ENCODE measurements at places on chromosomes 7 and 10.

DNA sequence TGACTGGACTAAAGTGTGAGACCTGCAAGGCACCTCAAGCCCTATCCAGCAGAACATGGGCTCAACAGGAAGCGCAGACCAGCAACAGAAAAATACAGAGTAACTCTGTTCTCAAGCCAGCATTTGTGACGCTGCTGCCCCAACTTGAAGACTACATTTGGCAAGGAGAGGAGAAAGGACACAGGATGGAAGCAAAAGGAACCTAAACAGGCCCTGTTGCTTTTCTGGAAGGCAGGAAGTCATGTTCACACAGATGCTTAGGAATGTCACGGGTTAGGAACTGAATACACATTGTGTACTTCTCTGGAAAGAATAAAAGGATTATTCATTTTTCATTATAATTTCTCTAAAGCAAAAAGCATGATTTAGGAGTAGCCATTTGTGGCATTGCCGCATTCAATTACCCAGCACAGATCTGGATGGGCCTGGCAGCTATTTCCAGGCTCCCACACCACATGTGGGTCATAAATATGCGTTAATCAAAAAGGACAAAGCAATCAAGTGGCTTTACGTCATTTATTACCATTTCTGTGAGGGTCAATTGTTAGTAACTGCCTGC lies 19.8 kb upstream of the TOMM7 start:
- DNase-seq, result no peak

GRCh38 chr10:122515588-122516231 lies 44.8 kb upstream of the DMBT1 start:
- DNase-seq, result no peak

- no peak for DNase-seq
Observed at GRCh38 chr10:27253576-27253975, 13.0 kb upstream of the ACBD5 start.

DNA sequence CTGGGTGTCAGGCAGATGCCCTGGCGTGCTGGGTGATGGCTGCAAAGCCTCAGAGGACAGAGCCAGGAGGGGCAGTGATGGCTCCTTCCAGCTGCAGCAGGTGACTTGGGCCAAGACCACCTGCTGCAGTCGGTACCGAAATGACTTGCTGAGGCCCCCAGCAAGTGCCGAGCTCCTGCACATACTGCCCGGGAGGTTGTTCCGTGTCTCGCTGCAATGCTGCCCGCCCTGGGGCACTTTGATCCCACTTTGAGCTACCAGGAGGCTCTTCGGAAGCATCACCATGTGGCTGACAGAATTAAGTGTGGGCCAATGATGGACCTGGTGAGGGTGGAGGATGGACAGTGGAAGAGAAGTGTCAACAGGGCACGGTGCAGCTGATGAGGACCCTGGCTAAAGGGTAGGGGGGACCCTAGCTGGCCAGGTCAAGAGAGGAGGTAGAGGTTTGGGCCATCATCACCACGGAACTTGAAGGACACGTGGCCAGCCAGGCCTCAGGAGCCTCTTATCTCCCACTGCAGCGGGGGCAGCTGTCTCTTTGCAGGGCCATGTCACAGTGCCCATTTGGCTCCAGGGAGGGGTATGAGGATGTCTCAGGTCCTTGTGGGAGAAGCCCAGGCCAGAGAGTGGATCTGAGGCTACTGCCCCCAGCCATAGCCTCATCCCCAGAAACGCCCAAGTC lies 51.1 kb upstream of the NANOS1 start:
- DNase-seq, result no peak

GRCh38 chr10:44335330-44336021 lies 49.4 kb downstream of the CXCL12 start:
- DNase-seq, result no peak

DNA sequence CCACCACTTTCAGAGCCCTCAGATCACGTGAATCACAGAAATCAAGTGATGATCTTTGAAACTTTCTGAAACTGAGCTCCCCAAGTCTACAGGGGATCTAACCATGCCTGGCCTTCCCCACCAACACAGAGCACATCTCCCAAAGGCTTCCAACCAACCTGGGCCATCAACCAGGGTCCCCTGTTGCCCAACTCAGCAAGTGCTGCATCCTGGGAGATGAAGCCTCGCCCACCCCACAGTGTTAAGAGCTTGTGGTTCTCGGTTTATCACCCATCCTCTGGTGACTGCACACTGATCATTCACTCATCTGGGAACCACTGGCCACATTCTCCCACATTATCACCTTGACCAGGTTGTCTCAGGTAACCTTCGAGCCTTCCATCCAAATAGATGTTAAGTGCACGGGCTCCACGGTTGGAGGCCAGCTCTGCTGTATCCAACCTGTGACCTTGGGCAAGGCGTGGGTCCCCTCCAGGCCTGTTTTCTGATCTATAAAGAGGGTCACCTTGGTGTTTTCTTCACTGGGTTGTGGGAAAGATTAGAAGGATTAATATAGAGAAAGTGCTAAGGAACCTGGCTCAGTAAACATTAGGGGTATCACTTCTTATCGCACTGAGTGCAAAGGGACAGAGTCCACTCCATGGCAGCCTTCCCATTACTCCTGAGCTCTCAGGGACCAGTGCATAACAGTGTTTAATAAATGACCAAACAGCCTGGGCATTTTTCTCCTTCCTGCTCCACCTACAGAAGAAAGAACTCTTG lies 3.6 kb downstream of the ZNF488 start:
- DNase-seq, result no peak

- no peak for DNase-seq
Observed at GRCh38 chr7:47636081-47636432, 54.1 kb upstream of the TNS3 start.

- no peak for DNase-seq
Observed at GRCh38 chr10:80164596-80164995, 32.1 kb downstream of the PLAC9 start.

DNA sequence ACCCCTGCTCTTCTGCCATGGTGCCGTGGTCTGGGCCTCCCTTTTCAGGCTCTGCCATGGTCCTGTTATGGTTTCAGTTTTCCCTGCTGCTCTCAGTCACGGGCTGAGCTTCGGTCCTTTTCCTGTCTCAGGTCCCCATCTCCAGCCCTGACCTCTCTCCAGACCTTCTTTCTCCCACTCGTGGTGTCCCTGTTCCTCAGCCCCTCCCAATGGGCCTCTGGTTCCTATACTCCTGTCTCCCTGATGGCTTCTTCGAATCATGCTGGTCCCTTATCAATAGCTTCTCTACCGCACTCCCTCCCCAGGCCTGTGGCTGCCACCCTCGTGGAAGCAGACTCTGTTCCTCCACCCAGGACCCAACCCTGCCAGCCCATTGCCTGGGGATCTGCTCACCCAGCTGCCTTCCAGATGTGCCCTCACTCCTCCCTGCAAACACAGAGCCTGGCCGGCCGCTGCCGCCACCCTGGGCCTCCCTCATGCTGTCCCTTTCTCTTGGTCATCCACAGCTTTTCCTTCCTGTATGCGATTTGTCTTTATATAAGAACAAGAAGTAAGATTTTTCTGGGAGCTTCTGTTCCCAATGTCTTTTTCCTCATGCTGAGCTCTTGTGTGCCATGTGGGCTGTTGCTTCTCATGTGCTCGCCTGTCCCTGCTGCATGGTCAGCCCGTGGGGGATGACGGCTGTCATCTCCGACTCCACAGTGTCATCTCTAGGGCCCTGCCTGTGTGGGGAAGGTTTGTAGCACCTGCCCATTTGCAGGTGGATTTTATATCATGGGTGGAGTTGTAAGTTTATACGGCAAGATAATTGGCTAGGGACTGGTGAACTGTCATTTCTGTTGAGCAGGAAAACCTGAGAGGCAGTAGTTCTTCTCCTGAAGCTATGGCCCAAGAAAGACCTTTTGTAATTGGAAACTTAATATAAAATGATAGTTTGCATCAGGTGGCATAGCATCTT lies 126.7 kb downstream of the NT5C2 start:
- DNase-seq, result no peak
